ENCODE measurements at places on chromosomes 2 and 18.

DNA sequence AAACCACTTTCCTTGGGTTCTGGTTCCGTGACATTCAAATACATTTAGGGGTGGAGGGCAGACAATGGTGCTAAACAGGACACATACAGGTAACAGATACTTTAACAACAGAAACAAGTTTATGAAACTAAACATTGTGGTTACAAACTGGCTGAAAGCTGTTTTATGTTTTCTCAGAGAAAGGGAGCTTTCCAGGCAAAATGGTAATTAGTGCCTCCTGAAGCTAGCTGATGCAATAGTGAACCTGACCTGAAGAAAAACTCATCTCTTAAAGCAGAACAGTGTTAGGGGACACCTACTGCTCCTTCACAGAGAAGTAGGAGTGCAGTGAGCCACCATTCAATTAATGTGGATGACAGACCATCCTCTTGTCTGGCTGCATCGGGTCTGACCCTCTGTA lies 138.9 kb downstream of the CCDC148 start:
- H3K27ac ChIP-seq = no peak overlapping the region
- H3K4me1 ChIP-seq = no peaks in the 10 kb centered on the region
- no peak for DNase-seq
- no peak overlapping the region for H3K4me3 ChIP-seq
- no peaks in the 10 kb centered on the region for H3K36me3 ChIP-seq
- no peaks in the 10 kb centered on the region for H3K27me3 ChIP-seq

- no peaks in the 10 kb centered on the region for H3K36me3 ChIP-seq
- no peak for DNase-seq
- no peak overlapping the region for H3K27ac ChIP-seq
- no peaks in the 10 kb centered on the region for H3K27me3 ChIP-seq
These were observed 91.3 kb downstream of the MEIS1 start for GRCh38 chr2:66526180-66526579.

DNA sequence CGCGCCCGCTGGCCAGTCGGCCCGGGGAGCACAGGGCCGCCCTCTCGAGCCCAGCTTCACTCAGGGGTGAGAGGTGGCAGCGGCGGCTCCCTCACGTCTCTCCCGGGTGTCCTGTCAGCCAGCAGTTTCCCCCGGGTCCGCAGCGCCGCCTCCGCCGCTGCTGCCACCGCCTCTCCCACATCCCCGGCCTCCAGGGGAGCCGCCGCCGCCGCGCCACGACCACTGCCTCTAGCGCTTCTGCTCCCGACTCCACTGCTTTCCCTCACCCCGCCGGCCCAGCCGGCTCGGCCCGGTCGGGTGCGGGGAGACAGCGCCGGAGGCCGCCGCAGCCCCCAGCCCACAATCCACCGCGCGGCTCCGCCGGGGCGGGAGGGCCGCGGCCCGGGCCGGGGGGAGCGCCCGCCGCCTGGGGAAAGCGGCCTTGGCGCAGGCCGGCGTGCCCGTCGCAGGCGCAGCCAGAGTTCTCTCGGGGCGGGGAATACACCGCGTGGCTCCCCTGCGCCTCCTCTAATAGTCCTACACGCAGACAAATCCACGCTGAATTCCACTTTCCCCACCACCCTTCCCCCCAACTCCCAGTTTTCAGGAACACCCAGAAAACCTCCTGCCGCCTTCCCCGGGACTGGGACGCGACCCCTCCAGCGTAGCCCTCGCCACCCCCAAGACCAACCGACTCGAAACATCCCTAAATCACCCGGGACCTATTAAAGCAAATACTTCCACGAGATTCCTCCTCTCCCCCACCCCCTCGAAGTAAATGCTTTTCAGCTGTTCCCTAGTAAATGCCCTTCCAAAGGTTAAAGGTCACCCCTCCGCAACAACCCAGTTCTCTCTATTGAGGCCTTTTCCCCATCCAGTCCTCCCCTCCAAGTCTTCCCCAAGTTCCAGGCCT lies at the start of gene VPS54:
TSS of gene VPS54 (minus strand) at position 346 of the 892 bp plus-strand sequence. CDS start 35,429 bp downstream, outside the sequence.
- peak within 1 kb of the TSS; percentile 95 for H3K4me3 ChIP-seq
- peak within 1 kb of the TSS; percentile 87 for H3K27ac ChIP-seq
- H3K27me3 ChIP-seq = no peaks in the 10 kb centered on the region
- no peaks in the 10 kb centered on the region for H3K36me3 ChIP-seq

GRCh38 chr2:60352491-60353405 lies 200.7 kb downstream of the BCL11A start:
- no peaks in the 10 kb centered on the region for H3K36me3 ChIP-seq
- H3K4me1 ChIP-seq = no peaks in the 10 kb centered on the region
- DNase-seq = no peak
- no peak overlapping the region for H3K4me3 ChIP-seq
- H3K27me3 ChIP-seq = no peaks in the 10 kb centered on the region

DNA sequence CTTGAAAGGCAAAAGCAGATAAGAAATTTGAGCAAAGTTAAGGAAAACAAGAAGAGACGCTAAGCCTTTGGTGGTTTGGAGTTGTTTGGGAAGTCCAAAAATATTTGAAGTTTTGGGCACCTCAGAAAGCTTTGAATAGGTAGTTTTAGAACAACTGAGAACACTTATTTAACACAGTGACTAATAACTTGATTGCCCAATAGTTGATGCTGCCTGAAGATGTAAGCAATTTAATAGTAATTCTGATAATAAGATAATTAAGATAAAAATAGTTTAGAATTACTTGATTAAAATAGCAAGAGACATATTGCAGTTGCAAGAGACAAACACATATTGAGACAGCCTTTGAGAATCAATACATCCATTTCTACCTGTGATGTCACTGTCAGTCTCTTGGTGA lies 16.5 kb upstream of the COL3A1 start:
- H3K4me1 ChIP-seq = no peaks in the 10 kb centered on the region
- H3K4me3 ChIP-seq = no peak overlapping the region
- H3K27ac ChIP-seq = no peak overlapping the region
- DNase-seq = no peak
- no peaks in the 10 kb centered on the region for H3K36me3 ChIP-seq
- H3K27me3 ChIP-seq = no peaks in the 10 kb centered on the region

DNA sequence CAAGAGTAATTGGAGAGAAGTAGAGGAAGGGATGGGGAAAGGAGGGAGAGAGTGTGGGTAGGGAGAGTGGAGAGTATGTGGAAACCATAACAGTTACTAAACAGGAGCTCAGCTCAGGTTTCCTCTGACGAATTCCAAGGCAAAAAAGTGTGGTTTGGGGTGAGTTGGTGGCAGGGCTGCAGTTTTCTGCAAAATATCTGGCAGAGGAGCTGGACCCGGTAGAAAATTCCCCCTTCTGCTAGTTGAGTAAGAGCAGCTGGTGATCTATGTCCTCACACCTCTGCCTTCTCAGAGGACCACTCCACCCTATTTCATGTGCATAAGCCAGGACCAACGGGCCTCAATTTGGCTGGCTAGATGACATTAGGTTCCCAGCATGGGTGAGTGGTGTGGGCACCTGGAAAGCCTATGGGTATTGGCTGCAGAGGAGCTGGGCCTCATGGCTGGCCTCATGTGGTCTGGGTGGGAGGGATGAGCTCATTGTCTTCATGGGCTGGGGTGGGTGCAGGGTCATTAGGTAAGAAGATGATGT lies 13.2 kb downstream of the NRP2 start:
- H3K36me3 ChIP-seq = peaks cover 2% of the 10 kb centered on the region
- H3K4me3 ChIP-seq = no peak overlapping the region
- no peak for DNase-seq
- no peaks in the 10 kb centered on the region for H3K4me1 ChIP-seq
- H3K27ac ChIP-seq = no peak overlapping the region

GRCh38 chr2:170344663-170345346 lies 166.9 kb downstream of the MYO3B start:
- no peak overlapping the region for H3K27ac ChIP-seq
- no peaks in the 10 kb centered on the region for H3K27me3 ChIP-seq
- DNase-seq = no peak

DNA sequence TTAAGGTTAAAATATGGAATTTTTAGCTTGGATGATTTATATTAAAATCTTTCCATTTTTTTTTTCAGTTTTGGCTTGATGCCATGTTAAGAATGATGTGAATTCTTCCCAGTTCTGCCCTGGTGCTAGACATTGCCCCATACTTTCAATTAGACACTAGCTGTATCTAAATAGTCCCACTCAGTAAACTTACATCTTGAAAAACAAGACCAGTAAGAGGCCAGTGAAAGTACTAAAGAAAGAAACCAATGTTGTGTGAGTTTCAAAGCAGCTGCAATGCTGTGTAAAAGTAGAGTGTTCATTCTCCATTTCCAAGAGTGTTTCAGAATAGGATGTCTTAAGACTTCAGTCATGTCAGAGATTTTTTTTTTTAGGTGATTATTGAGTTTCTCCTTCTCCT lies 40.0 kb upstream of the CYBRD1 start:
- H3K4me3 ChIP-seq = no peak overlapping the region
- no peaks in the 10 kb centered on the region for H3K4me1 ChIP-seq
- DNase-seq = no peak

DNA sequence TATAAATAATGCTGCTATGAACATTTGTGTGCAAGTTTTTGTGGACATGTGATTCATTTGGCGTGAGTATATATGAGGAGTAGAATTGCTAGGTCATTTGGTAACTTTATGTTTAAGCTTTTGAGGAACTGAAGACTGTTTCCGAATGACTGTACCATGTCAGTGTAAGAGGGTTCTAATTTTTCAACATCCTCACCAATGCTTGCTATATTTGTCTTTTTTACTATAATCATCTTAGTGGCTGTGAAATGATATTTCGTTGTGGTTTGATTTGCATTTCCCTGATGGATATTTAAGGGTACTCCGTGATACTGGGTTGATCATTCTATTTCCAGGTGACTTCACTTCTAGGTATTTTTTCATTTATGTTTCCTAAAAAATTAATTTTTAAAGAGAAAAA lies 241.1 kb downstream of the BCL2 start:
- no peak overlapping the region for H3K4me3 ChIP-seq
- no peaks in the 10 kb centered on the region for H3K36me3 ChIP-seq
- no peaks in the 10 kb centered on the region for H3K4me1 ChIP-seq

All from aorta (tissue), 5 donors.